Right ventricle myocardium inferior (tissue), 1 donor: ENCODE measurements at places on chromosomes 5 and 9. TPM values are rescaled to one million over a fixed set of nuclear protein-coding genes. Genes with fewer than 3 reads are reported as not detected.

PRRT1B gene
- total RNA-seq, result not detected

ATG10 gene
- 3.9 TPM for total RNA-seq

MSX2 gene
- total RNA-seq, result 1.4 TPM

HK3 gene
- 6.4 TPM for total RNA-seq

MYMK gene
- not detected for total RNA-seq

TLX3 gene
- total RNA-seq, result not detected

WNK2 gene
- 200 TPM for total RNA-seq

OMD gene
- total RNA-seq, result 3.2 TPM

C5orf46 gene
- 2.4 TPM for total RNA-seq

GABRA1 gene
- not detected for total RNA-seq
